ENCODE measurements at places on chromosomes 6 and 20. TPM values are rescaled to one million over a fixed set of nuclear protein-coding genes. Genes with fewer than 3 reads are reported as not detected.

Gene RARS2
- total RNA-seq, result 55.0 TPM

Gene TRIM15
- total RNA-seq, result not detected

Gene PRND
- total RNA-seq, result not detected

Gene NR2E1
- total RNA-seq, result not detected

Gene SRMS
- not detected for total RNA-seq

Gene SGK2
- 0.09 TPM for total RNA-seq

Gene C6orf47
- 26.3 TPM for total RNA-seq

Gene PLA2G7
- total RNA-seq, result not detected

Data from fibroblast of the aortic adventitia (primary cell).